Activated naive CD8-positive, alpha-beta T cell treated with anti-CD3 and anti-CD28 coated beads, Interleukin-2, amount 50 U/mL, for 16 hours (primary cell): ENCODE measurements at places on chromosomes 5 and 9.

GRCh38 chr9:114938687-114939575 lies 8.5 kb upstream of the TNFSF8 start:
- no peak for DNase-seq

- no peak for DNase-seq
Observed at GRCh38 chr5:95256991-95257390, 27.9 kb downstream of the MCTP1 start.

DNA sequence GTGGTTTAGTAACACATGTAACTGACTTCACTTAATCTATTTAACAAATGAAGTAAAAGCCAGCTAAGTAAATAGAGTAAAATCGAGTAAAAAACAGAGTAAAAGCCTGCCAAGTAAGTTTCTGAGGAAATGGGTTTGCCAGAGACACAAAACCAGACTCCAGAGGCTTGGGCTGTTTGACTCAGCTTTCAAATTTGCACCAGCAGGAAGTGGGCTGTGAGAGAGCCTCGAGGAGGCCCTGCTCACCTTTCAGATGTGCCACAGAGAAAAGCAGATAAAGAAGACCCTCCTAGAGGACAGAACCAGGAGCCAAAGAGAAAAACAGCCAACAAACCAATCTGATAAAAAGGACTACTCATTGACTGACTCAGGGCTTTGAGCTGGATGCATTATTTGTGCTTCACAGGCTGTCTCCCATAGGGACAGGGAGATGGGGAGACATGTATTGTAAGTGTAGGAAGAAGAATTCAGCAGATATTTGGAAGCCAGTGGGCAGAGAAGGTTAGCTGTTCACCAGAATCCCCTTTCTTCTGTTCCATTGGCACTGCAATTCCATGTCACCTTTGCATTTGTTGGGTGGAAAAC lies 14.4 kb upstream of the AMACR start:
- no peak for DNase-seq

DNA sequence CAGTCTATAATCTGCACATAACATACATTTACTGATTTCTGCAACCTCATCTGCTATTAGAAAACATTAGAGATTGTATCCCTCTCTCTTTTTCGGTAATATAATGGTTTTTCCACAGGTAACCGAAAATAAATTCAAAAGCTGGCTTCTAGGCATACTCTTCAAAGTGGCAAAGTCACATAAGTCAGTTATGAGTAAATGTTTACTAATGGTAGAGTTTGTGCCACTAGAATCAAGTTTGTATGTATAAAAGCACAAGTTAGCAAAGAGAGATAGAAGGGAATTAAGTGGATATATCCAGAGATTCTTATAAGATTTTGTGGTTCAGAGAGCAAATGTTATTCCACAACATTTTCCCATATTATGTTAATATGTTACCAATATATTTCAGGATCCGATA lies 86.9 kb downstream of the MYO10 start:
- DNase-seq, result no peak

DNA sequence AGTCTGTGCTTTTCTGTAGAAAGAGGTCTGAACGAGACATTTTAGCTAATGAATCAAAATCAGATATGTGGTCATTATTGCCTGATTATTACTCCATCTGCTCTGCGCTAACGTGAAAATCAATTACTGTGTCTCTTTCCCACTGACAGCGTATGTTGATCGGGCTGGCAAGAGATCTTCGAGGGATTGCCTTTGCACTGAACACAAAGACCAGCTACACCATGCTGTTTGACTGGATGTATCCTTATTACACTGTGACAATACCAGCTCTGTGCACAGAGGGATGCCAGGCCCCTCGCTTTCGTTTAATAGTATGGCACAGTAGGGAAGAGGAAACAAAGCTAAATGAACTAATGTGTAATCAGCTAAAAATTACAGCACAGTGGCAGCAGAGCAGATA lies 103.7 kb upstream of the TLX3 start:
- no peak for DNase-seq

DNA sequence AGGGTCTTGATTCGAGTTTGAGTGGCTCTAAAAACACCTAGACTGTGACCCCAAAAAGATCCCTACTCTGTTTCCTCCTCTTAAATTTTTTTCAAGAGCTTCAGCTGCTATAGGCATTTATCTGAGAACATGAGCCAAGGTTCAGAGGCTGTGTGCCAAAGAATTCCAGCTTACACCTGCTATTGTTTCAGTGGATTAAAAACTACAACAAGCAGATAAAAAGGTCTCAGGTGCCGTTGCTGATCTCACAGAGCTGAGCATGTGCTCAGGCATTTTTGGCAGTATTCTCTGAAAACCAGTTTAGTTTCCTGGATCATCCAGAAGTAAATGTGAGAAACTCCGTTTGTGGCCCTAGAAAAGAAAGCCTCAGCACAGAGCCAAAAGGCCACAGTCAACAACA lies 349.2 kb downstream of the DEPDC1B start:
- no peak for DNase-seq

GRCh38 chr5:97418462-97418861 lies 235.4 kb upstream of the RIOK2 start:
- no peak for DNase-seq

DNA sequence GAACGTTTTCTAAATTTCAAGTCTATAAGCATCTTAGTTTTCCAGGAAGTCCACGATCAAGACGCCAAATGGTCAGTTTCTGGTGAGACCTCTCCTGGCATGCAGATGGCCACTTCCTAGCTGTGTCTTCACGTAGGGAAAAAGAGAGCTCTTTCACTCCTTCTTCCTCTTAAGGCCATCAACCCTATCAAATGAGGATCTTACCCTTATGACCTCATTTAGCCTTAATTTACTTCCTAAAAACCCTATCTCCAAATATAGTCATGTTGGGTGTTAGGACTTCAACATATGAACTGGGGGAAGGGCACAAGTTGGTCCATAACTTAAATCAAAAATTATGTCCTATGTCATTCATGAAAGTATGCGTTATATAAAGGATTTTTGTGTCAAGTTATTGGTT lies 229.5 kb downstream of the ARL15 start:
- no peak for DNase-seq

- no peak for DNase-seq
Observed at GRCh38 chr5:38651806-38652205, 95.4 kb upstream of the LIFR start.

- DNase-seq, result no peak
Observed at GRCh38 chr5:59021286-59021673, 438.4 kb downstream of the RAB3C start.

GRCh38 chr5:18114151-18114757 lies 480.0 kb downstream of the TAF11L14 start:
- no peak for DNase-seq

DNA sequence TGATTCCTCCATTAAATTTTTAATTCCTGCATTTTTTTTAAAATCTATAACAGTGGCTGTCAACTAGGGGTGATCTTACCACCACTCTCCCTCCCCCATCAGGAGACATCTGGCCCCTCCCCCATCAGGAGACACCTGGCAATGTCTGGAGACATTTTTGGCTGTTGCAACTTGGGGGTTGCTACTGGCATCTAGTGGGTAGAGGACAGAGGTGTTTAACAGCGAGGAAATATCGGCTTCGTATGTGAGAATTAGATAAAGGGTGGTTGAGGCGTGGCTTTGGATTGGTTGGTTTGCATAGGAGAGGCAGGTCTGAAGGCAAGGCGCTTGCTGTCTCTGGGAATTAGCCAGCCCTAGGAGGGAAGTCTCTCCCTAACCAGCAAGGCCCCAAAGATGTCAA lies 10.5 kb downstream of the CDHR2 start:
- DNase-seq, result no peak

DNA sequence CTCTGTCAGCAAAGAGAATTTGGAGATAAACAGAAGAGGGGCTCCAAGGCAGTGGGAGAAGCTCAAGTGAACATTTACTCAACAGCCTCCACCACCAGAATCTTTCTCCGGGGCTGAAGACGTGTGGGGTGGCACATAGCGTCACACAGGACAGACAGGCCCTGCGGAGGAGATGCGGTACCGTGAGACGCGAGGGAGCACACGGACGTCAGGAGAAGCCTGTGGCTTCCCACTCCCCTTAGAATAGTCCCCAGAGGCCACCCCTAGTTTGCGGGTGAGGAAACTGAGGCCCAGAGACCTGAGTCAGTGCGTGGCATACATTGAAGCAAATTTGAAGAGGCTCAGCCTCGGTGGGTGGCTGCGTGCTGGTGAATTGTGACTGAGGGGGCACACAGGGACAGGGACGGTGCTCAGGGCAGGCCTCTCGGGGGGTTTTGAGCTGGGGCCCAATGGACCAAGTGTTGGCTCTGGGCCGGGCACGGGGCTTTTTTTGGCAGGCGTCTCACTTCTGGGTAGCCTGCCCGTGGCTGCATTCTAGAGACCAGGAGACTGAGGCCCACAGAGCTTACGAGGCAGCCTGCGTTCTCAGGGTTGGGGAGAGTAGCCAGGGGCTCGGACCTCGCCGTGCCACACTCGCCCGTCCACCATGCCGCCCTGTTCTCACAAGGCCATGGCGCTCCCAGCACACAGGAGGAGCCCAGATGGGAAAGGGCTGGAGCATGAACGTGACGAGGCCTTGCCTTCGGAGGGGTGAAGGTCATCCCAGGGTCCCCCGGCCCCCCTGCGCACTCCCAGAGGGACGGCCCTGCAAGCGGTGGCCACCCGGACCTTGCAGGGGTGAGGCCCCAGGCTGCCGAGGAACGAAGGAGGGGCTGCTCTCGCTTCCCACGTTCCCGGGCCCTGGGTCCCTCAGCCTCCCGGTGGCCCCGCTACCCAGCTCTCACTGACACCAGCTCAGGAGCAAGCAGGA lies 220.6 kb downstream of the C9orf50 start:
- DNase-seq, result no peak

- DNase-seq, result no peak
Observed at GRCh38 chr5:87768190-87768589, 355.5 kb upstream of the CCNH start.

- no peak for DNase-seq
Observed at GRCh38 chr9:4168526-4168925, 131.3 kb downstream of the GLIS3 start.

DNA sequence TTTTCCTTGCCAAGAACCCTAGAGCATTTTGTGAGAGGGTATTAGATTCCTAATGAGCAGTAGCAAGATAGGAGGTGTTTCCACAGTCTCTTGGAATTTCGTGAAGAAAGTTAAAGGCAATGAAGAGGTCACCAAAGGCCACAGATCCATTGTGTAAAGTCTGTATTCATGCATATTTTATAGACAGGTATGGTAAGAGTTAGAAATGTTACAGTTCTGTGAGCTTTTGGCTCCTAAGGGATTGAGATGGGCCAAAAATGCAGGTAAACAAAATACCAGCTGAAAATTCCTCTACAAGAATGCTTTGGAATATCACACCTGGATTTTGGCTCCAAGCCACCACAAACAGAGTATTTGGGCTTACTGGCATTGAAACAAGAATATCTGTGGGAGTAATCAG lies 47.4 kb upstream of the FST start:
- DNase-seq, result no peak

- DNase-seq, result no peak
Observed at GRCh38 chr9:110064803-110065202, 143.2 kb downstream of the C9orf152 start.

GRCh38 chr5:169052207-169052606 lies 248.7 kb downstream of the SLIT3 start:
- no peak for DNase-seq

DNA sequence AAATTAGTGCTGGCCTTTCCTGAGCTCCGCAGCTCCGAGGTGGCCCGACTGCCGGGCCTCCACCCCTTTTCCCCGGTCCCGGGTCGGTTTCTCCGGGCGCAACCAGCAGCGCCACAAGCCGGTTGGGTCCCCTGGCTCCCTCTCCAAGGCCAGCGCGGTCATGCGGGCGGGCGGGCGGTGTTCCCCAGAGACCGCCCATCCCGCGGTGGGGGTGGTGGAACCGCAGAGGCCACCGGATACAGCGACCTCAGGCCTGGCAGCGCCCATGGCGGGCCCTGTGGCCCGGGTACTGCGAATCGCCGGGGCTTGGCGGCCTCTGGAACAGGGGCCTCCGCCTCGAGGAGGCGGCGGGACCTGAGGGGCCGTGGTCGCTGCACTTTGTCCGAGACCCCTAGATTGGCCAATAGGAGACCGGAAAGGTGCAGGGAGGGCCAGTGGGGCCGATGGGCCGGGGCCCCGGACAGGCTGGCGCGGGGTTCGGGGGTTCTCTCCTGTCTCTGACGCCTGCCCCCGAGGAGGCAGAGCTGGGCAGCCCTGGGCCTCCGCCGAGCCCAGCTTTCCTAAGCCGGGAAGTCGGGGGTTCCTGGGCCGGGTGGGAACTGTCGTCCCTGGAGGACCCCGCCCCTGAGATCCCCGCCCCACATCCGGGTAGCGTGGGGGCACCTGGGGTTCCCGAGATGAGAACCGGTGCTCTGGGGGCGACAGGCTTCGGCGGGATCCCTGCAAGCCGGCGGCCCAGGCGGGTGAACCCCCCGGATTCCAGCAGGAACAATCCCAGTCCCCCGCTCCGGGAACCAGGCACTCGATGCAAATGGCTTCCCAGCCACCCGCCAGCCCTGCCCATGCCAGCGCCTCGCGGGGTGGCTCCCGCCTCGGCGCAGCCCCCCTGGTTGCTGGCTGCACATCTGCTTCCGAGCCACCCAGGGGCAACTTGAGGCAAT lies 293.9 kb downstream of the ZSWIM6 start:
- no peak for DNase-seq

GRCh38 chr5:54772684-54773083 lies 212.7 kb downstream of the ESM1 start:
- no peak for DNase-seq

- DNase-seq, result peak; percentile 87
Observed at GRCh38 chr9:33076046-33077004, at the start of gene SMU1. Gene SMU1, minus strand, starts transcription at chr9:33076674. Its CDS starts 66 bp downstream, at chr9:33076608.

DNA sequence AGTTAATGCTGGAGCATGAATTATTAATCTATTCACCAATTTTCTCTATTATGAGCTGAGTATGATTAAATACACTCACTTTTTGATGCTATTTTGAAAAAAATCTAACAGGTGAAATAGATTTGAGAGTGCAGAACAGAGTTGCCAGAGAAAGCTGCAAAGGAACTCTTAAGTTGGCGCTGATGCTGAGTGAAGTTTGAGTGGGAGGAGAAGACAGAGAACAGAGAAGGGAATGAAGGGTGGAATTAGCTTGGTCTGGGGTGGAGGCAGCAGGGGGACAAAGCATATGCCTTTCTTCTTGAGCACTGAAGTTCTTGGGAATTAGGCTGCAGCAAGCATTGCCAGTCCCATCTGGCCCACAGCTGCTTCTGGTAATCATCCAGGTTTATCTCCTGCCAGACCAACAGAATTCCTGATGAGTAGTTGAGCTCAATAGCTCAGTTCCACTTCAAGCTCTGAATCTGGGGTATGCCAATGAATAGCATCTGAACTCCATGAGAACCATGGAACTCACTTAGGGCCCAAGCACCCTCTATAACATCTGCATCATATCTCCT lies 290.1 kb downstream of the HINT1 start:
- DNase-seq, result no peak

DNA sequence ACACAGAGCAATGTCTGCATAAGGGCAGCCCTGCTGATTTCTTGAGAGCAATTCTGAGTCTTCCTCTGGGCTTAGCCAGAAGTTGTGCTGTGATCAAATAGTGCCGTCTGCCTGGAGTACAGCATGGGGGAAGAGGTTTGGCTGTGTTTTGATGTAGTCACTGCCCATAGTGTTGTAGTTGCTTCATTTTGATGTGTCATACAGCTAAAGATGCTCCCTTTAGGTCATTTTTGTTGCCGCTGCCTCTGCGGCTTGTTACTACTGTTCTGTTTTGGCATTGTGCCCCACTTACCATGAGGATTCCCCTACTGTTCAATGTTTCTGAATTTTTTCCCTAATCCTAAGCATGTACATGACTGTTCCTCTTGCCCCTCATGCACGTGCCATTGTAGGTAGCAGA lies 23.0 kb downstream of the SLC36A1 start:
- DNase-seq, result no peak
